ENCODE measurements at places on chromosomes 6 and 20.

DNA sequence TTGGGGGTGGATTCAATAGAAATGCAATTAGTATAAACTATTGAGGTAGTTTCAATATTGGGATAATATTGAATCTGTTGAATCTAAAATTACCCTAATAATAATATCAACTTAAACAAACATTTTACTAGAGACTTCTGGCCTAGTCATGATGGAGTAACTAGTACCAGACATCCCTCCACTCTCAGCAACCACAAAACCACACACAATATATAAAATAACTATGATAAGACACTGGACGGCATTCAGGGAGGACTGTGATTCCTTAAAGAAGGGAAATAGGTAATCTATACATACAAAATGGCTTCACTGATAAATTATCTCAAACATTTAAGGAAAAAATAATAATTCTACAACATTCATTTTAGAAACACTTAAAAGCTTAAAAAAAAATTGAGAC is 38.9 kb upstream of the TMEM14A start:
- DNase-seq, result no peak

DNA sequence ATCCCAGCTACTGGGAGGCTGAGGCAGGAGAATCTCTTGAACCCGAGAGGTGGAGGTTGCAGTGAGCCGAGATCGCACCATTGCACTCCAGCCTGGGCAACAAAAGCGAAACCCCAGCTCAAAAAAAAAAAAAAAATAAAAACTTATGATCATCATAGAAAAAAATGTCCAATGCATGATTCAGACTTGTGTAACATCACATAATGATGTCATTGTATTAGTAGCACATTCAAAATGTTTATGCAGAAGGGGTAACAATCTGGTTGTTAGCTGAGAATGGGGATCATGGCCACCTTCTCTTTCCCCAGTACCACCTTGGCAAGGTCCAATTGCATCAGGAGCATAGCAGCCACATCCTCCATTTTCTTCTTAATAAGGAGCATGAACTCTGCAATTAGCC is 137.6 kb upstream of the MARCKS start:
- no peak for DNase-seq

DNA sequence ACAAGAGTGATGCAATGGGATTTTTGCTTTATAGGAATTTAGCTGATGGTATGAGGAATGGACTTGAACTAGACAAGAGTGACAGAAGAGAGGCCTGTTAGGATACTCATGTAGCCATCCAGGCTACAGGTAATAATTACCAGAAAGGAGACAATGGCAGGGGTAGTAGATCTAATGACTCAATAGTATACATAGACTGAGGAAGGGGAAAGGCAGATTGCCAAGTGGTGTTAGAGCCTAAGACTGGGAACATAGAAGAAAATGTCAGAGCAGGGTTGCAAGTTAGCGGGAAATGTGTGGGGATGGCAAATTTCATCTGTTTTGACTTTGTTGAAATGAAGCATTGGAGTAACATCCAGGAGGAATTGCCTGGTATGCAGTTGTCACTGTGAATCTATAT is 295.6 kb downstream of the UTRN start:
- DNase-seq, result no peak

- no peak for DNase-seq
Measured at GRCh38 chr6:104862456-104862855, 2.7 kb upstream of the HACE1 start.

- DNase-seq, result no peak
Measured at GRCh38 chr6:152063170-152063921, 255.9 kb downstream of the ESR1 start.
